Activated CD4-positive, alpha-beta T cell treated with anti-CD3 and anti-CD28 coated beads, Interleukin-2, amount 50 U/mL, for 4 hours (primary cell): ENCODE measurements at places on chromosomes 11 and 22.

GRCh38 chr22:48175721-48176120 lies 1413.3 kb downstream of the TBC1D22A start:
- no peak for DNase-seq

DNA sequence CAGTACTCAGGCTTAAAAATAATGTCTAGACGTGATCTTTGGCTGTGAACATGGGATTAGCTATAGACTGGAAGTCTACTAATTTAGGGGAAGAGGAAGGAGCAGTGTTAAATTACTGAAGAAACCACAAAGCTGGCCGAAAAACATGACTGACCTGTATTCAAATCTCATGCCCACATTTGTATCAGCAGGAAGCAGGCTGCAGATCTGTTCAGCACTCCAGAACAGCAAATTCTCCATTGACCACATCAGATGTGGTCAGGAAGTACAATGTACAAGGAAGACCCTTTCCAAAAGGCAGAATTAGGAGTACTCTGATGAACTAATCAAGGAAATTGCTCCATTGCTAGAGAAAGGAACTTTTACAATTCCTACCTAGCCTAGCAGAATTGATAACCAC lies 31.7 kb downstream of the DCDC1 start:
- DNase-seq, result no peak

DNA sequence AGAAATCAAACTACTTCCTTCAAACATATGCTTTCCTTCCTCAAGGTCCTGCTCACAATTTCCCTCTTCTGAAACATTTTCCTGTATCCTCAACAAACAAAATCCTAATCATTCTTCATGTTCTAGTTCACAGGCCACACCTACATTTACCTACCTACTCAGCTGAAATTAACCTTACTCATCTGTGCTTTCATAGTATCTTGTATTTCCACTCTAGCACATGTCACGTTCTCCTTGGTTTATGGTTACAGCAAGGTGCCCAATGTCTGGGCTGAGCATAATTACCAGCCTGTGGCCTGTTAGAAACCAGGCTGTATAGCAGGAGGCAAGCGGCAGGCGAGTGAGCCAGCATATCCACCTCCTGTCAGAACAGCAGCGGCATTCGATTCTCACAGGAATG lies 13.2 kb downstream of the DCUN1D5 start:
- no peak for DNase-seq

GRCh38 chr22:44437216-44438055 lies 60.6 kb downstream of the RTL6 start:
- DNase-seq, result no peak

- no peak for DNase-seq
Measured at GRCh38 chr11:120546312-120547205, 35.0 kb downstream of the GRIK4 start.

GRCh38 chr11:113137713-113138529 lies 176.5 kb upstream of the TTC12 start:
- no peak for DNase-seq

DNA sequence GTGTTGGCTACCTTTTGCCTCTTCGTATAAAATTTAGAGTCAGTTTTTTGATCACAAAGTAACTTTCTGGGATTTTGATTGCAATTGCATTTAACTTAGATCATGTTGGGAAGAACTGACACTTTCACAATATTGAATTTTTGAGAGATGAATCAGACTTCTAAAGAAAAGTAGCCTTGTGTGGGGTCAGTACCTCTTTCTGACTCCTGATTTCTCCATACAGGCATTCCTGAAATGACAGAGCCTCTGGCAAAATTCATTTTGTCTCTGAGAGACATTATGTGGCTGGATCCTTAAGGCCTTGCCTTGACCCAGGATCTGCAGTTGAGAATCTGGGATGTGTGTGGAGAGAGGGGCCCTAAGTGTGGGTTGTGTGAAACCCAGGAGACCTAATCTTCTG lies 37.8 kb downstream of the PPFIBP2 start:
- DNase-seq, result no peak

- DNase-seq, result no peak
Measured at GRCh38 chr11:115284773-115285172, 219.4 kb downstream of the CADM1 start.

- DNase-seq, result no peak
Measured at GRCh38 chr22:31872209-31872608, 72.1 kb upstream of the YWHAH start.

DNA sequence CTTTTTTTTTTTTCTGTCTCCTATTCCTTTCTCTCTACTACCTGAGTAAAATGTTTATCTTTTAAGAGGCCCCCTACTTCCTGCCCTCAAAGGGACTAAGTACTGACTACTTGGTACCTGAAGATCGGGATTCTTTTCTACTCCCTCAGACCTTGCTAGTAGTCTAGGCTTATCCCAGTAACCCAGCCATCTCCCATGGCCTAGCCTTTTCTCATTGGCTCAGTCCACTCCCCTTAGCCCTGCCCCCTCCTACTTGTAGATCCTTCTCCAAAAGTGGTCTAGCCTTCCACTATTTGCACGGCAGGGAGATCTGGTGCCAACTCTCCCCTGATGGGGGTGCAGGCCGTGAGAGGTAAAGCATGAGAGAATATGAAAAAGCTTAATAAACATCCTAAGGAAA lies 133.7 kb downstream of the RCN1 start:
- DNase-seq, result no peak

DNA sequence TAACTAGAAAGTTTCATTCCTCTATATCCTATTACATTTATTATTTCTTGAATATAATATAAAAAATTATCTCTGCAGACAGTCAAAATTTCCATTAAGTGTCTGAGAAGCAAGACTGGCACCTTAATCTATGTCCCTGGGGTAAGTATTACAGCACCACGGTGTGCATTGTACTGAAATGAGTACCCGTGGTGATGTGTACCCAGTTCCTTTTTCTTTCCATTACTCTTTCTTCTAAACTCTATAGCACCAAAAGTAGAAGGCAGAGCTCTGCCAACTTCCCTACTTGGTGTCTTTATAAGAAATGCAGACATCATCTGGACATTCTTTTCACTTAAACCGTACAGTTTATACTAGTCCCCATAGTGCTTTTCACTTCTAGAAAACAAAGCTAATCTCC lies 161.7 kb downstream of the GUCY1A2 start:
- no peak for DNase-seq

DNA sequence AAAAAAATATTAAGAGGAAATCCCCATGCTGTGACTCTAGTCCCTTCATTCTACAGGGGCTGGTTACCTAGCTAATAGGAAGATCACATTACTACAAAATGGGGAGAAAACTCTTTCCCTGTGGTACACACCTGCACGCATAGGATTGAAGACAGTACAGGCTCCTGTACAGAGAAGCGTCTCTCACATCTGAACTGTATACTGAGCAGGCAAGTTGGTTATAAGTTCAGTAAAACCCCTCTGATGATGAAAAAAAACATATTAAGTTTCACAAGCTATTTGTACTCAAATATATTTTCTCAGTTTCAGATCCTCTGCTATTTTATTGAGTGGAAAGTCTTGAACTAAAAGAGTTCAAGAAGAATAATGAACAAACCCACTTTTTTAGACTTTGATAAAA lies 156.9 kb upstream of the HSD17B12 start:
- no peak for DNase-seq

DNA sequence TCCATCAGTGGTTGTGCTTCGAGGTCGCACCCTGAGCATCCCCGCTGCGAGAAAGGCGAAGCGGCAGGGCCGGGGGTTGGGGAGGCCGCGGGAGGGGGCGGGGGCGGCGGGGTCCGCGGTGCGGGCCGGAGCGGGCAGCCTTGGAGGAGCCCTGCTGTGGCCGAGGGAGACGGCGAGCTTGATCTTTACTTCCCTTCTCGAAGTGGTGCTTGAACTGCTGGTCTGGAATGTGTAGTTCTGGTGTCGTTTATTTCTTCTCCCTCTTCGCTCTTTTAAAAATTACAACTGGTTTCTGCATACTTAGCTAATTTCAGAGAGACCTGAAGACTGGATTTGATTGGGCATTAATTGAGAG lies 1.1 kb downstream of the APLP2 start:
- DNase-seq, result no peak

DNA sequence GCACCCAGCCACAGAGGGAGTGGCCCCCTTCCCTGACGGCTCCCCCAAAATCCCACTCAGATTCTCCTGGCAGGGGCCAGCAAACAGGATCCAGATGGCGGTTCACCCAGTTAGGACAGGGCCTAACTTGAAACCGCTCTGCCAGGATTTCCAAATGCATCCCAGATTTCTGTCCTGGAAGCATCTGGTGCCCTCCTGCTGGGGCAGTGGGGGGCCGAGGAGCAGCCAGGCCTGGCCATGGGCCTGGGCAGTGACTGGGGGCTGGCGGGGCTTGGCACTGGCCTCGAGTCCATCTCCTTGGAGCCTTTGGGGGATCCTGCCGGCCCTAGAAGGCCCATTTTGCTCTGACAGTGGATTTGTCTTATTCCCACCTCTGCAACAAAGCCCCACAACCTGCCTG lies 17.9 kb upstream of the EMID1 start:
- DNase-seq, result no peak

DNA sequence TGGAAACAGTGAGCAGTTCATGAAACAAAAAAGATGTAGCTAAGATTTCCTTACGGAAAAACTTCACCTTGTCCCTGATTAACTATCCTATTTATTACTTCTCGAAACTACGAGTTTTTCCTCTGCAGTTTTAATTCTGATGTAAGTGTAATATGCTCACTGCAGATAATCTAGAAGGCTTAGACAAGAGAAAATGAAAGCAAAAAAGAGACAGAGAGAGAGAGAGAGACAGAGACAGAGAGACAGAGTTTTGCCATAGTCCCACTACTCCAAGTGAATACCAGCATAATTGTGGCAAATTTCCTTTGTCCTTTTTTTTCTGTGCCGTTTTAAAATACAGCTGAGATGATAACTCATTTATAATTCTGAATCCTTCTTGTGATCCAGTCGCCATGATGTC lies 24.8 kb downstream of the FSHB start:
- DNase-seq, result no peak

- DNase-seq, result no peak
Measured at GRCh38 chr22:19904174-19904856, 37.3 kb upstream of the COMT start.

DNA sequence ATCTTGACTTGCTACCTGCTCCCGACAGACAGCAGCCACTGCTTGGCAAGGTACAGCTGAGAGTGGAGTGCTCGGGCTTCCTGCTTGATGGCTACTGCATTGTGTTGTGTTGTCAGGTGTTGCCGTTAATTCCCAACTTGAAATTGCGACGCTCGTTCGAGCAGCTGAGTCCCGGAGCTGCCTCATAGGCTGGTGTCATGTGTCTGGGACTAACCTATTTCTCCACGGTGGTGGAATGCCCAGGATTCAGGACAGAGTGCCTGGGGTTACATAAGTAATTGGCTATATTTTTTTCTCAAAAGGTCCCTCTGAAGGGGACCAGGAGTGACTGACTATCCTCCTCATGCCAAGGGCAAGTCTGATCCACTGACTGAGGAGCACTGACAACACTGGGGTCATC lies 18.5 kb downstream of the COMMD9 start:
- no peak for DNase-seq

DNA sequence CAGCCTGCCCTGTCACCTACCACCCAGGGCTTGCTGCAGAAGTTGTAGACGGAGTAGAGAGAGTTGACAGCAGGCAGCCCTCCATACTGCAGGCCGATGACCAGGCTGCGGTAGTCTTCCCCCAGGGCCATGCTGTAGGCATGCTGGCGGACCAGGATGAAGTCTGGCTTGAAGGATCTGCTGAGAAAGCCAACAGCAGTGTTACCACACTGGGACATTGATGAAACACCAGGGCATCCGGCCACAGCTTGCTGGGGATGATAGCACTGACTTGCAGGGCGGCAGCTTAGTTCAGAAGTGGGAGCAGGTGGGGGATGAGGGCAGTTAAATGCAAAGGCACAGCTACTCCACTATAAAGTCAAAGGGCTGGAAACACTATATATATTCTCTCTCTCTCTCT lies 67.4 kb downstream of the TIMP3 start:
- no peak for DNase-seq

- DNase-seq, result no peak
Measured at GRCh38 chr11:78194490-78194889, 5.8 kb downstream of the USP35 start.

DNA sequence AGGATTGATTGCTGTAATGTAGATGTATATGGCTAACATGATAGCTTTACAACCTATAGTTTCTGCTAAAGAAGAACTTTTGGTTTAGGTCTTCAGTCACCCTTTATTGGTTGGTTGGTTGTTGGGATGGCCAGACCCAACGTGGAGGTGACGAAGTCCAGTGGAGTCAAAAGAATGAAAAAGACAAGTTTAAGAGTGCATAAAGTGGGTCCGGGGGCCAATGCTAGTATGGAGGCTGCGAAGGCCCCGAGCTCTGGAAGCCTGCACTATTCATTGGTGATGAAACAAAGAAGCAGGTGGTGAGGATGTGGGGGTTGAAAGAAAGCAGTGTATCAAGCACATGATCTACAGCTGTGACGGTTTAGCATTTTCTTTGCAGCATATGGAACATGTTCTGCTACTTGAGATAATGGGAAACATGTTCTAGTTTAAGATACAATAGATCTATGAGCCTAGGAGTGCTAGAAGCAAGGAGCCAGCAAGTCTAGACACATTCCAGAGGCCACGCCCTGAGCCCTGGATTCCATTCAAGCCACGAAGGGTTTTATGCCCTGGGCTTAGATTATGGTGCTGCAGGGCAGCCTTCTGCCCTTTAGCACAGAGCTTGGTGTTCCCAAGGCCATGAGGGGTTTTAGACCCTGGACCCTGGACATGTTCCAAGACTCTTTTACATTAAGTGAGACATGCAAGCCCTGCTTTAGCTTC lies 6.3 kb downstream of the TCP11L1 start:
- DNase-seq, result no peak

GRCh38 chr11:85595285-85595884 lies 31.8 kb downstream of the DLG2 start:
- no peak for DNase-seq

- DNase-seq, result no peak
Measured at GRCh38 chr11:95728094-95728493, 61.5 kb downstream of the FAM76B start.

GRCh38 chr22:40509401-40510134 lies 127.0 kb downstream of the MRTFA start:
- DNase-seq, result no peak

- no peak for DNase-seq
Measured at GRCh38 chr11:69637941-69638871, 2.8 kb upstream of the CCND1 start.

DNA sequence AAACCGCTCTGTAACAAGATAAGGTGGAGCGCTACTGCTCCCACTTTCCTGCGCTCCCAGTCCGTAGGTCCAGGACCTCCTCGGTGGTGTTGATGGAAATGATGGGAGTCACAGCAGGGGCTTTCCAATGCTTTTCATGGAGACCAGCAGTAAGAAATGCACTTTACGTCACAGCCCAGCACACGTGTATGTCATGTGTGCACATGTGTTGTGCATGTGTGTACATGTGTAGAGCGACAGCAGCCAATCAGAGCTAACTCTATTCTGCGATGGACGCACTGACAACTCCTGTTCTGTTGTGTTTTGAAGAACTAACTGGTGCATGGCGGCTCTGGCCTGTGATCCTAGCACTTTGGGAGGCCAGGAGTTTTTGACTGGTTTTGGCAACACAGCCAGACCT lies 1.2 kb downstream of the CHID1 start:
- no peak for DNase-seq

GRCh38 chr11:67428052-67429001 lies at the start of gene RPS6KB2:
Gene RPS6KB2 (plus strand): TSS chr11:67428494. CDS start chr11:67428546, 52 bp downstream.
- DNase-seq, result peak; percentile 100

- DNase-seq, result no peak
Measured at GRCh38 chr11:30859669-30860068, 273.5 kb upstream of the MPPED2 start.
